H7 (cell line): ENCODE measurements at places on chromosomes 5 and 9. TPM values are rescaled to one million over a fixed set of nuclear protein-coding genes. Genes with fewer than 3 reads are reported as not detected.
A peak's percentile ranks its signal among the peaks of the same experiment; 100 is the strongest.

The CDH6 gene
- total RNA-seq = 5.3 and 6.1 TPM in 2 replicates

The PHYKPL gene
- total RNA-seq = 11.3 and 25.1 TPM in 2 replicates

The PCA3 gene
- not detected in 2 replicates for total RNA-seq

The IL3 gene
- total RNA-seq = not detected in 2 replicates

The CKMT2 gene
- 0.66 and 1.2 TPM in 2 replicates for total RNA-seq

The FOXD4L3 gene
- total RNA-seq = 0.04 TPM in 1 of 2 replicates, not detected in the other

The TERT gene
- total RNA-seq = 15.1 and 27.1 TPM in 2 replicates

The BRD3 gene
- total RNA-seq = 9.4 and 14.7 TPM in 2 replicates

The EDIL3 gene
- 46.0 and 71.3 TPM in 2 replicates for total RNA-seq

DNA sequence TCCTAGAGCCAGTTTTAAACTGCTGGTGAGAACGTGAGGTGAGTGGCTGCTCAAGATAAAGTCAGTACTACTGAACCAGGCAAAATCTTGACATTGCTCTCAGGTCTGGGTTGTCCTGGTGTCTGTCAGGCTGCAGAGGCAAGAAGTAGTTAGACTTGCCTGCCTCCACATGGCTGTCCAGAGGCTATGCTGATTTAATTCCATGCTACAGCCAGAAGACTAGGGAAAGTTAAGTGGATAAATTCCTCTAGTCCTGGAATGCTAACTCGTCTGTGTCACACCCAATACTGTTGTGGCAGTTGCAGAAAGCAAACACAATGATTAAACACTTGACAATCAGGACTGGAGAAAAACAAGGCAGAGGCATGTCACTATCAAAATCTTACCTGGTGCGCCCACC lies 118.9 kb downstream of the ACER2 start:
- DNase-seq = no peak

GRCh38 chr5:32511776-32512374 lies 67.3 kb upstream of the ZFR start:
- no peak for DNase-seq

GRCh38 chr9:78103971-78104433 lies 72.4 kb upstream of the GNAQ start:
- DNase-seq = no peak

DNA sequence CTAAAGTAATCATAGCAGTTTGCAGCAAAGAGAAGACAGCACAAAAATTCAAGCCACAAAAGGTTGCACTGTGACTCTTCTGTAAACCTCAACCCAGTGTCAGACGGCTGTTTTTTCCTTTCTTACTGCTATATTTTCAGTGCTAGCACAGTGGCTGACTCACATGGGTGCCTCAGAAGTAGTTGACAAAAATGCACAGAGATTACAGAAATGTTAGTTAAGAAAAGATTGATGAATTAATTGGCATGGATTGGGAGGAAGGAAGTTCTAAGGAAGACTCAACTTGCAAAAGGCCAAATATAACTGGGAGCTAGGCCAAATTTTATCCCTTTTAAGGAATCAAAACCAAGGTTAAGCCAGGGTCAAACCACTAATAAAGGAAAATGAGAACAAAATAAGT lies 43.7 kb upstream of the ITGA1 start:
- no peak for DNase-seq

DNA sequence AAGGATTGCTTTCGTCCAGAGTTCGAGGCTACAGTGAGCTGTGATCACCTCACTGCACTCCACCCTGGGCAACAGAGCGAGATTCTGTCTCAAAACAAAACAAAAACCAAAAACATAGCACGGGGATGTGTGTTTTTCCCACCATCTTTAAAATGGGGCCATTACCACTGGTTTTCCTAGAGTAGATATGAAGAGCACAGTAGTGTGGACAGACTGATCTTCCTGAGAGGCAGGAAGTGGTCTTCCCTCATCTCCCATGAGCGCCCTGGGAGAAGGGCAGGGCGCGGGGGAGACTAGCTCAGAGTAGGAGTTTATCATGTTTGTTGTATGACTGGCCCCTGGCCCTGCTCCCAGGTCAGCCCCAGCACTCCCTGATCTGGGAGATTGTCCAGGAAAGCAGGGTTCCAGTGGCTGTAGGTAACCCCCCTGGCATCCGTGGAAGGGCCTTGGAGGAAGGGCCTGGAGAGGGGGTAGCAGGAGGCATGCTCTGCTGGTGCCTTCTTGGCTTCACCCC lies 2.3 kb downstream of the SUSD3 start:
- DNase-seq = no peak

DNA sequence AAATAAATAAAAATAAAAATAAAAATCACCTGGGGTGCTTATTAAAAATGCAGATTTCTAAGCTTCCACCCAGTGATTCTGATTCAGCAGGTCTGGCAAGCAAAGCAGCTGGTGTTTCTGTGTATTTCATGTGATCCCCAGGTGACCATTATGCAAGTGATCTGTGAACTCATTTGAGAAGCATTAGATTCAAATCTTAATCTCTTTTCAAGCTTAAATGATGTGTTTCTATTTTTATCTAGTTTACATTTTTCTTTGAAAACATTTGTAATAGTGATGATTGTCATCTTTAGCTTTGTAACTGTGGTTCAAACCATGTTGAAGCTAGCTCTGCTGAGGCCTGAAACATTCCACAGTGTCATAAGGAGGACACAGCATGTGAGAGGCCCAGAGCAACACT lies 804.8 kb upstream of the ZNF608 start:
- DNase-seq = no peak

- DNase-seq = no peak
Observed at GRCh38 chr5:122402955-122403685, 91.1 kb downstream of the SNCAIP start.

GRCh38 chr5:176877793-176878331 lies 21.3 kb downstream of the HK3 start:
- DNase-seq = peak; percentile 73

GRCh38 chr9:37034305-37034937 lies 353 bp upstream of the PAX5 start:
- peak; percentile 92 for DNase-seq

- DNase-seq = no peak
Observed at GRCh38 chr5:168948746-168949145, 352.2 kb downstream of the SLIT3 start.

DNA sequence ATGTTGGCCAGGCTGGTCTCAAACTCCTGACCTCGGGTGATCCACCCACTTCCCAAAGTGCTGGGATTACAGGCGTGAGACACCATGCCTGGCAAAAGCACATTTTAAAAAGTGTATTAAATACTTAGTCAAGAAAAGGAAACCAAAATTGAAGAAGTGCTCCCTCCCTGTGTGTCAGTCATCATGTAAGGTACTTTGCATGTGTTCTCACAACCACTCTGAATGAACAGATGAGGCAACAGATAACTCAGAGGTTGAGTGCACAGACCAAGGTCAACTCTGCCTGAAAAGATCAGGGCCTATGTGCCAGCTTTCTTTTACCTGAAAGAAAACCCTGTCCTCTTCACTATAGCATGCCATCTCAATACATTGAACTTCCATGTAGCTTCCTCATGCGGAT lies 289.7 kb downstream of the MRPS30 start:
- no peak for DNase-seq

GRCh38 chr5:1973391-1974013 lies 90.8 kb upstream of the IRX4 start:
- no peak for DNase-seq

- DNase-seq = no peak
Observed at GRCh38 chr5:122056913-122057312, 21.1 kb downstream of the LOX start.

- DNase-seq = no peak
Observed at GRCh38 chr5:58827463-58827862, 244.6 kb downstream of the RAB3C start.

GRCh38 chr9:125161284-125161918 lies 18.1 kb upstream of the SCAI start:
- no peak for DNase-seq

GRCh38 chr5:176724472-176724871 lies 77.2 kb downstream of the TSPAN17 start:
- peak; percentile 70 for DNase-seq

GRCh38 chr5:22757776-22758175 lies 95.4 kb downstream of the CDH12 start:
- no peak for DNase-seq

GRCh38 chr5:175166026-175166425 lies 278.0 kb downstream of the DRD1 start:
- no peak for DNase-seq
